Body of pancreas (tissue), 4 donors: ENCODE measurements at places on chromosomes 6 and 20. TPM values are rescaled to one million over a fixed set of nuclear protein-coding genes. Genes with fewer than 3 reads are reported as not detected.

DNA sequence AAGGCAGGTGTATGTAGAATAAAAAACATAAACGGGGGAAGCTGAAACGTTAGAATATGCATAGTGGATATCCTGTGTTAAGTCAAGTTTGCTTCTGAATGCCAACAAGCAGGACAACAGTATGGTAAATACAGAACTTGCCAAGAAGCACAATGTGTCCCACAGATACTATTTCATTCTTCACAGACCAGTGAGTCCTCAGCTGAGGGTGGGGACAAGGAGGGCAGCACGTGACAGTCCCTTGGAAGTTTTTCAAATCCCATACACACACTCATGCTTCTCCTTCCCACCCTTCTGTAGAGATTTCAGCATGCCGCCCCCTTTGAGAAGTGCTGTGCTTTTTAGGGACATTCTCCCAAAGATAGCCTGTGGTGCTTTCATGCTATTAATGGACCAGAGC is 268.5 kb upstream of the ECI2 start:
- DNase-seq: no peak

GRCh38 chr6:80540700-80541099 is 434.2 kb downstream of the BCKDHB start:
- no peak for DNase-seq

DNA sequence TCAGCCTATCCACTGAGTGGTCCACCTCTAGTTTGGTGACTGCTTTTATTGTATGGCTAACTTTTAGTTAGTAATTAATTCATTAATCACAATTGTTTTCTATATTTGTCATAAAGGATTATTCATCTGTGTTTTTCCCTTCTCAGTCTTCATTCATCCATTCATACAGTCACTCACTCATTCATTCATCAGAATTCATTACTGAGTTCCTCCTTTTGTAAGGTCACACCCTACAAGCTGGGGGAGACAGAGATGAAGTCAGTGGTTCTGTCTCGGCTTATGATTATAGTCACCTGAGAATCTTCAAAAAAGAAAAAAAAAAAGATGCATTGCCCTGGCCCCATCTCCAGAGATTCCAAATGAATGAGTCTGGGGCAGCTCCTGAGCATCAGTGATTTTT is 257.1 kb downstream of the ADGB start:
- no peak for DNase-seq

- DNase-seq: peak; percentile 36
Observed at GRCh38 chr6:118810420-118811027, 83.4 kb upstream of the ASF1A start.

- peak; percentile 20 for DNase-seq
Observed at GRCh38 chr20:51800872-51801121, 1.5 kb downstream of the SALL4 start.

- no peak for DNase-seq
Observed at GRCh38 chr6:16239798-16240123, 1.4 kb downstream of the GMPR start.

Gene AKAP7
- total RNA-seq: 57.6 TPM

Gene INSM1
- total RNA-seq: 4.3 TPM

Gene GTF3C6
- total RNA-seq: 14.3 TPM

Gene TMEM170B
- 3.0 TPM for total RNA-seq
